ENCODE measurements at places on chromosomes 3 and 15.
A peak's percentile ranks its signal among the peaks of the same experiment; 100 is the strongest.

DNA sequence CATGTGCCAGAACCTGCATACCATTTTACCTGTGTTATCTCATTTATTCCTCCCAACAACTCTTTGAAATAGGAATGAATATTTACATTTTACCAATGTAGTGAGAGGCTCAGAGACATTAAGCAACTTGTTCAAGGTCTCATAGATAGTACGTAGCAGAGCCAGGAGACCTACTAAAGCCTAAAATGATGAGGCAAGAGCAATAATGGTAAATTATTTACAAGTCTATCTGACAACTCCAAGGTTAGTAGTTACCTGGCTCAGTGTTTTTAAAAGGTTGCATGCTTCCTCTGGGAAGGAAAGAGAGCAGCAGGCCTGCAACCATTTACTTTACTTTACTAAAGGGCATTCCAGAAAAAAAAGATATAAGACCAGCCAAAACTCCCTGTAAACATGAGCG lies 103.0 kb downstream of the CFAP20DC start:
- no peak for DNase-seq

DNA sequence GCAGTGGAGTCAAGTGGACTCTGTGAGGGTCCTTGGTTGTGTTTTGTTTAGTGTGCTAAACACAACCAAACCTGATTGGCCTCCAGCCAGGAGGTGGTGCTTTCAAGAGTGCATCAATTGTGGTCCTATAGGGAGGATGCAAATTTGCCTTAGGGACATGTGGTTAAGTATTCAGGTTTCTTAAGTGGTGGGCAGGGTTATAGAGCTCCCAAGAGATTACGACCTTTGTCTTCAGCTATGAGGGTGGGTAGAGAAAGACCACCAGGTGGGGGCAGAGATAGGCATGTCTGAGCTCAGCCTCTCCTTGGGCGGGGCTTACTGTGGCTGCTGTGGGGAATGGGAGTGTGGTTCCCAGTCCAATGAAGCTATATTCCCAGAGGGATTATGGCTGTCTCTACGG lies 186.6 kb downstream of the SQOR start:
- DNase-seq, result no peak

- DNase-seq, result no peak
Measured at GRCh38 chr15:79811406-79812405, 85.1 kb downstream of the MTHFS start.

DNA sequence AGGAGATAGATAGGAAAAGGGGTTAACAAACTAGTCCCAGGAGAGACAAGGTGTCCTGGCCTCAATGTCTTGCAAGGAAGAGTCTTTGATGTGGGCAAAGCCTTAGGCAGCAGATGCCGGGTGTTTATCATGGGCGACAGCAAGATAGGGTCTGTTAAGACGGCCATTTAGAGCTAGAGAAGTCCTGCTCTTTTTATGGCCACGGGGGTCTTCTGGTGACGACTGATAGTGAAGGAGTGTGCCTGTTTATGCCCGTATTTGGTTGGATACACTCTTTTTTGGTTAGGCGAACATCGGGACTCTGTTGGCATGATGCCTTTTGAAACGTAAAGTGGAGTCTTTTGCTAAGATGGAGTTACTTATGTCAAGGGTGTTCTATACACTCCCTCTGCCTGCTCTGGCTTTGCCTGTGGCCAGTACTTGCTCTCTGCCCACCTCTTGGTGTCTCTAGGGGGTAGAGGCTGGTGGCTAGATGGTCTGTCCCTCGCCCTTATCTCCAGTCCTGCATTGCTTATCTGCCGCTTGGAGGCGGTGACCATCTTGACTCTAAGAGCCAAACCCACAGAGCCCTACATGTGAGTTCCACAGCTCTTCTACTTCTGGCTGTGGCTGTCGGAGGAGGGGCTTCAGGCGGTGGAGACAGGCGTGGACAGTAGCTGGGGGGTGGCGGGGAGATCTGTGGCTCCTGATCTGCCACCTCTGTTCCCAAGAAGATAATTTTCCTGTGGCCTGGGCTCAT lies 55.8 kb upstream of the ZBTB38 start:
- DNase-seq, result no peak

DNA sequence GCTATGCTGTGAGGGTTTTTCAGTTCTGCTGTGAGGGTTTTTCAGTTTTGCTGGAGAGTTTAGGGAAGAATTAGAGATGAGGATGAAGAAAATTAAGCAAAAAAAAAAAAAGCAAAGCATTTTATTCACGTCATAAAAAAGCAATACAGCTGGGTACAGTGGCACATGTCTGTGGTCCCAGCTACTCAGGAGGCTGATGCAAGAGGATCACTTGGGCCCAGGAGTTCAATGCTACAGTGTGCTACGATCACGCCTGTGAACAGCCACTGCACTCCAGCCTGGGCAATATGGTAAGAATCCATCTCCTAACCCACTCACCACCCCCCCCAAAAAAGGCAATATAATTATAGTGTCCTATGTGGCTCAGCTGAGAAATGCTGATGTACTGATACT lies 162.7 kb downstream of the MAGI1 start:
- DNase-seq, result no peak

DNA sequence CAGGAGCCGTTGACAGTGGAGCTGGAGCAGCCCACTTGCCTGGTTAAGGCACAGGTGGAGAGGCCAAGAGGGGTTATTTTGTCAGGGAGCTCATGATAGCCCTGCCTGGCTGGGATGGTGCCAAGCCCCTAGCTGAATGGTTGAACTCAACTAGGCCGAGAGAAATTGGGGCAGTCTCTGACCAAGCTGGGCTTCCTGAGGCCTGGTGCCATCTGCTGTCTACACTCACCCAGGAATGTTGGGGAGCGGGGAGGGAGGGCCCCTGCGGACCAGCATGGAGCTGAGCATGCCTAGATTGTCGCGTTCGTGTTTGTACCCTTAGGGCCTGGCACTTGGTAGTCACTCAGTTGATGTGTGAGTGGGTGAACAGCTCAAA lies 1.2 kb downstream of the BRPF1 start:
- DNase-seq, result no peak

DNA sequence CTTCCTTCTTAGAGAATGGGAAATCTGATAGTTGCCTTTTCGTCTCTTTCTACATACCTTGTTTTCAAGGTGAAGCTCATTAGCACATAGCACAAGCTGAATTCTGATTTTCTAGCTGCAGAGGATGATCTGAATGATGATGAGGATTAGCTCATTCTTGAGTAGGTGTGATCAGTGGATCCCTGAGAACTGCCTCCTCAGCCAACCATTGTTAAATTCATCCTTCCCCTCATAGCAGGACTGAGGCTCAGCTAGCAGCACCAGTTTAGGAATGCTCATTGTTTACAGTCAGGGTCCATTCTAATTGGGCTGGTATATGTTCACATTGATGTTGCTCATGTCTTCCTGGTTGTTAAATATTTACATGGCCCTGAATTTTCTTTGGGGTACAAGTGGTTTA lies 299.9 kb upstream of the MME start:
- DNase-seq, result no peak

DNA sequence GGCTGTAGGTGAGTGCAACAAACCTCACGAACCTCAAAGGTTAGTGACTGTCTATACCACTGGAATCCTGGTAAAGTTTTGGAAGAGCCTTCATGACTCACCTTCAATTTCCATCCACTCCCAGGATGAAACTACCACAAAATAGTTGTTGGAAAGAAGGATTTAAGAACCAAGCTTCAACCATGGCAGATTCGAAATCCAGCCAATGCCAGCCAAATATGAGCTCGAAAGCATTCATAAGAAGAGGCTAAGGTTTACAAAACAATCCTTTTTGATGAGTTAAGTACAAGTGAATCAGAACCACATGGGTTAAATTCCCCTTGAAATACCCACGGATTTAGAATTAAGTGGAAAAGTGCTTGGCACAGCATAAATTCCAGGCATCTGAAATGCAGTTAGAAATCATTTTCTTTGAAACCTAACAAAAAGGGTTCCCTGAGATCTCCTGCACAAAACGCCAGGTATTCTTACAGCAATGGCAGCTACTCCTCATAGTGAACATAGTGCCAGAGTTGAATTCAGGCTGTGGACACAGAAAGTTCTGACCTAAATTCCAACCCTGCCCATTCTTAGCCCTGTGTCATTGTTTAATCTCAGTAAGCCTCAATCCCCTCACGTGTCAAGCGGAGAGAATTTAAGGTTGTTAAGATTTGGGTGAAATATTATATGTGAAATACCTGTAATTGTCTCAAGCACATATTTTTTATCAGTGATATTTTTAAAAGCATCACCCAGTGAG lies 89.2 kb downstream of the FBN1 start:
- no peak for DNase-seq

GRCh38 chr3:6168256-6168655 lies 692.7 kb upstream of the GRM7 start:
- DNase-seq, result no peak

- DNase-seq, result no peak
Measured at GRCh38 chr3:156787926-156788663, 38.1 kb upstream of the LEKR1 start.

DNA sequence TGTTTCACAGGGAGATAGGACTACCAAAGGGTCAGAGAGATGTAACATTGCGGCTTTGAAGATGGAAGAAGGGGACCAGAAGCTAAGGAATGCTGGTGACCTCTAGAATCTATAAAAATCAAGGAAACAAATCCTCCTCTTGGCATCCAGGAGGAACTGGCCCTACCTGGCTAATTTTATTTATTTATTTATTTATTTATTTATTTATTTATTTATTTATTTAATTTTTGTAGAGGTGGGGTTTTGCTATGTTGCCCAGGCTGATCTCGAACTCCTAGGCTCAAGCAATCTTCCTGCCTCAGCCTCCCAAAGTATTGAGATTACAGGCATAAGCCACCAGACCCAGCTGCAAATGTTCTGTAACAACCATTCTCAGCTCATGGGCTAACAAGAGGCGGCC lies 19.7 kb downstream of the MYL3 start:
- no peak for DNase-seq

DNA sequence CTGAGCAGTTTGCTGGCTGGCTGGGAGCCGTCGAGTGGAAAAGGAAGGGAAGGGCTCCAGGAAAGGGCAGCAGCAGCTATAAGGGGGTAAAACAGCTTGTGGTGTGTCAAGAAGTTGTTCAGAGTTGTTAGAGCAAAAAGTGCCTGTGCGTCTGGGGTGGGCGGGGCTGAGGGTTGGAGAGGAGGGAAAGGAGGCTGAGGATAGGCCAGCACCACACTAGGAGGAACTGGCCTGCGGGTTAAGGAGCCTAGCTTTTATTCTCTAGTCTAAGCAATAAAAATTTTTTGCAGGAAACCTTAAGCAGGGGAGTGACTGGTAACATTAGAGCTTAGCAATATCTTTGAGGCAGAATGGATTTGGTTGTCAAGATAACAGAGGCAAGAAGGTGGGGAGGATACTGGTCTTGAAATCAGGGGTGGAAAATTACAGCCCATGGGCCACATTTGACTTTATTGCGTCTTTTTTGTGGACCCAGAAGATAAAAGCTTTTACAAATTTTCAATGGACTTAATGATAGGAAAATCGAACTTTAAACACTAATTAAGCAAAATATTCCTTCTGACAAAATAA lies 134.5 kb upstream of the AADACL2 start:
- DNase-seq, result no peak

DNA sequence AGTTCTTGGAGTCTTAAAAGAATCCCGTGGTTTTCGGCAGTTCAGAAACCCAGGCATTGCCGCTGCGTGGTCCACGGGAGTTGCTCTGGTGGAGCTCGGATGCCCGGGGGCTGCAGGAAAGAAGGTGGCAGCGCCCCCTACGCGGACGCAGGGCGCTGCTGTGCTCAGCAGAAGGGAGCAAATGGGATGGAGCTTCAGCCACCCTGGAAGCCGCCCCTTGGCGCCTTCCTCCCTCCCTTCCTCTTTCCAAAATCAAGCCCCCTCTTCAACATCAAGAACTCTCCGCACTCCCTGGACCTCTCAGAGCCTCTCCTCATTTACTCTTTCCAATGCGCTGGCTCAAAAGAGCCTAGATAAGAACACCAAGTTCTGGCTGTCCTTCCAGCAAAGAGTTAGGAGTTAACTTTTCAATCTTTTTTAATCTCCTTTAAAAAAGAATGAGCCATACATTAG lies 880 bp upstream of the CHRNA7 start:
- DNase-seq, result no peak

DNA sequence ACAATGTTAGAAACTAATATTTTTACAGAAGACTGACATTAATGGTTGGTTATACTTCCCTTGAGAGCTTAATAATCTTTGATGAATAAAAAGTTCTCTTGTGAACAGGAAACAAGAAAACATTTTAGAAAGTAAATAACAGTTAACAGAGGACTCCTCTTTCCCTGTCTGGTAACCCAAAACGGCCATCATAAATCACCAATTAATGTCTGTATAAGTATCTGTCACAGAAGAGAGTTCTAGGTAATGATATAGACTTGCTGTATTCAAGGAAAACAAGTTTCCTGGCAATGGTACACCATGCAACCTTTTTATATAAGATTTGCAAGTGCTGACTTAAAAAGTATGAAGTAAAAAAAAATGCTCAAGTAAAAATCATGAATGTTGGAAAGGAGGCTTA lies 426.7 kb downstream of the SOX2 start:
- DNase-seq, result no peak

GRCh38 chr3:134647902-134648760 lies 2.7 kb downstream of the KY start:
- DNase-seq, result no peak

GRCh38 chr15:98649472-98650416 lies 1.4 kb downstream of the IGF1R start:
- DNase-seq, result peak; percentile 19

- DNase-seq, result no peak
Measured at GRCh38 chr3:69738315-69738714, 949 bp upstream of the MITF start.

GRCh38 chr3:194023501-194024280 lies 112.3 kb upstream of the HES1 start:
- DNase-seq, result no peak

- no peak for DNase-seq
Measured at GRCh38 chr3:18618723-18619122, 193.6 kb upstream of the SATB1 start.

DNA sequence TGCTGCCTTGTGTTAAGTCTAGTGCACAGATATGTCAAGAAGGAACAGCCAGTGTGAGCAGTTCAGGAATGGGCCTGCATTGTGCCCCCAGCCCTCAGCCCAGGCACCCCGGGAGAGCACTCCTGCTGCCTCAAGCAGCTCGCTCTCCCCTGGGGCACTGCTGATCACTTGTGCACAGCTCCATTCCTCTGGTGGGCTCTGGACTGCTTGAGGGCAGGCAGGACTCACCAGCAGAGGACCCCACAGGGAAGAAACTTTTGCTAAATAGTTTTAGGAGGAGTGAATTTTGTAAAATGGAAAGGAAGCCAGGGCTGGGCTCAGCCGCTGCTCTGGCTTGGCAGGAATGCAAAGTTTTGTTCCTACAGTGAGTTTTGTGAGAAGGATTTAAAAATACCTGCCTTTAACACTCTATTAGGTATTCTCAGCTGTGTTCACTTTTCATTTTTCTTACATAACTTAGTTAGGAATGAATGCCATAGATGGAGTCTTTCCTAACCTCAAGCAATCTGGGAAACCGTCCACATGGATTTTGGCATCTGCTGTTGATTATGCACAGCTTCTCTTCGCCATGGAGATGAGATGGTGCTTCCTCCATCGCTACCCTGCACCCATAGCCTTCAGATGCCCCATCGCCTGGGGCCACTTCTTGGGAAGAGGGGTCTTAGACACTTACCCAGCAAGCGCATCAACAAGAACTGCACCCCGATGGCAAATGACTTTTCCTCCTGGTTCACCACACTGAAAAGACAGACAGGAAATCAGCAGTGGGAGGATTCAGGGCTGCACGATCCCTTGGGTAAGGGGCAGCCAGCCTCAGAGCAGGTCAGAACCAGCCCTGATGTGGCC lies 42.3 kb upstream of the RAB6B start:
- DNase-seq, result no peak

- peak; percentile 7 for DNase-seq
Measured at GRCh38 chr3:193780810-193781478, 187.9 kb downstream of the OPA1 start.
